ENCODE measurements at places on chromosomes 4 and X.

GRCh38 chr4:74793757-74794381 lies 454 bp downstream of the BTC start:
- peak; percentile 57 for DNase-seq

DNA sequence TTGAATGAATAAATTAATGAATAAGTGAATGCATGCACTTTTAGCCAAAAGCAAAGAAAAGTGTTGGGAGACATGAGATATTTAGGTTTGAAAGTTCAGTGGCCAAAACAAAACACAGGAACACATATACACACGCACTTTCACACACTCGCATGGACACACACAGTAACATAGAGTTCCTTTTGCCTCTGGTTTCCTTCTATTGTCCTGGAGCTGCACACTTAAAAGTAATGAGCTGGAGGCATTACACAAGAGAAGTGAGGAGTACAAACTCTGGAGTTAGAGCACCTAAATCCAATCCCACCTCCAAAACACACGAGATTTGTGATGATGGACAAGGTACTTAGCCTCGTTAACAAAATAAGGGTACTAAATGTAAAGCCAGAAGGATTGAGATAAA lies 18.7 kb downstream of the PPA2 start:
- no peak for DNase-seq

DNA sequence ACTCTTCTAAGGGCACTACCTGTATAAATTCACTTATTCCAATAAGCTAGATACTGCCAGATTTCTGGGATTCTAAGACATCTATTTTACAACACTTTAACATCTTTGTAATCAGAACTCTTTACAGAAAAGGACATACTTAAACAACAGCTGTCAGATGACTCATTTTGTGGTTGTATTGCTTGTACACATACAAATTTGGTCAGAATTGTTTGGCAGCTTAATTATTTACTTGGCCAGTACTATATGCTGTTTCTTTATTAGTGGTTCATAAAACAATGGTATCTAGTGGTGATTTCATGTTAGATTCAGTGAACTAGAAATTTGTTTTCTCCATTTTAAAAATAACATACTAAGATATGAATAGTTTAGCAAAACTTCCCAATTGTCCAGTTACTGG lies 27.2 kb downstream of the PALLD start:
- DNase-seq = no peak

DNA sequence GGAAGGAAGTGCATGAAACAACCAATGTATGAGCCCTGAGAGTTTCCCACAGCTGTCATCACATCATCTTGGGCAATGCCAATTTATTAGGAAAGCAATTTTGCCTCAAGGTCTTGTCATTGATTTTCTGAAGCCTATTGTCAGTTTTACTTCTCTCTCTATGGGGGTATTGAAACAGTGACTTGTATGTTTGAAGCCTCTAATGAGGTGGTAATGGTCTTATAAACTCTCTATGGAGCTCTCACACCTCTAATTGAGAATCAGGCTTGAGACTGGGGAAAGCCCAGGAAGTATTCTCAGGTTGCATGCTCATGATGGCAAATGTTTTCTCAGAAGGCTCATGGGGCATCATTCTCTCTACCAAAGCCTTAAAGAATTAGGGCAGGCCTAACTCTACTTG lies 308.2 kb upstream of the EMCN start:
- no peak for DNase-seq

DNA sequence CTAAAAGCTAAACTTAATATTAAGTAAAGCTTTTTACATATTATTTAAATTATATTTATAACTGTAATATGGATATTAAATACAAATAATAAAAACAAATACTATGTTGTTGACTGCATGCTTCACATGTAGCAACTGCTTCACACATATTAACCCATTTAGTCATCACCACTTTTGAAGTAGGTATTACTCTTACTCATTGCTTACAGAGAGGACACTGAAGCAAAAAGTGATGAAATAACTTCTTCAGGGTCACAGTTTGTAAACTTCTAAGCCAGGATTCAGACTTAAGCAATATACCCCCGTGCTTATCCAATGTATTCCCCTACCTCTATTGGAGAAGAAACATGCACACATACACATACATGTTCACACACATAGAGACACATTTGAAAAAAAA lies 166.6 kb downstream of the DKK2 start:
- DNase-seq = no peak

DNA sequence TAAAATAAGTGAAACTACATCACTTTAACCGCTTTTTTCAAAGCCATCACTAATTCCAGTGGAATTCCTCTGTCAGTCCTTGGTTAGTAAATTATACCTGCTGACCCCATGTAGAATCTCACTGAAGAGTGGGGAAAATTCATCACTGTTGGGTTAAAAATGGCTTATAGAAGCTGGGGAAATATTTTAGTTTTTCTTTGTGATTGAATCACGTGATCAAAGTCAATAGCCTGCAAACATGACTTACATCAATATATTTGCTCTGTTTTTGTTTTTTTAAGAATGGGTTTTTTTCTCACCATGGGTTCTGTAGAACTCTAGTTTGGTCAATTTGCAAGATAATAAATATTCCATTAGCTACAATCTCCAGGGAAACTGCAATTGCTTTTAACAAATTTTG lies 445.2 kb upstream of the FAM47C start:
- no peak for DNase-seq

DNA sequence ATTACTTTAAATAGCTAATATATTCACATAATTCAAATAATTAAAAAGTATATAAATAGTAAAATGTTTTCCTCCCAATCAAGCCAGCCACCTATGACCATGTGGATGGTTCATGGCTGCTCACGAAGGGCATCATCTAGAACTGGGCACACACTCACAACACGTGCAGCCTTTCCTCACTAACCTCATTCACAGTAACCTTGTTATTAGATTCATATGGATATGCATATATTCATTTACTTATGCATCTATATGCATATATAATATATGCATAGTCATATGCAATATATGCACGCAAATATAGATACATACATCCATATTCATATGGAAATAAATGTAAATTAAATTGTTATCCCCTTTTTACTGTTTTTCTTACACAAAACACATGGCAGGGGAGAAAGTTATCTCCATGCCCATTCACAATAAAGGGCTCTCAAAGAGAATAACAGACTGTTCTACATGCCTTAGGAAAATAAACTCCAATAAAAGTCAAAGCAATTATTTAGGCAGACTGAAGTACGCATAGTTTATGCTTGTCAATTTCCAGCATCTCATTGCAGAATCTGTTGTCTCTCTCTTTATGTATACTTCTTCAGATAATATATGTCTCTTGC lies 163.9 kb upstream of the ADGRL3 start:
- no peak for DNase-seq

- DNase-seq = no peak
Observed at GRCh38 chrX:130861462-130861861, 41.5 kb downstream of the ENOX2 start.

- DNase-seq = no peak
Observed at GRCh38 chr4:77777135-77777807, 41.9 kb downstream of the CNOT6L start.

GRCh38 chr4:103364083-103364482 lies 165.9 kb upstream of the CENPE start:
- no peak for DNase-seq

- DNase-seq = no peak
Observed at GRCh38 chr4:20126906-20127305, 124.8 kb upstream of the SLIT2 start.

GRCh38 chr4:180106997-180107396 lies 2136.2 kb upstream of the TENM3 start:
- no peak for DNase-seq

DNA sequence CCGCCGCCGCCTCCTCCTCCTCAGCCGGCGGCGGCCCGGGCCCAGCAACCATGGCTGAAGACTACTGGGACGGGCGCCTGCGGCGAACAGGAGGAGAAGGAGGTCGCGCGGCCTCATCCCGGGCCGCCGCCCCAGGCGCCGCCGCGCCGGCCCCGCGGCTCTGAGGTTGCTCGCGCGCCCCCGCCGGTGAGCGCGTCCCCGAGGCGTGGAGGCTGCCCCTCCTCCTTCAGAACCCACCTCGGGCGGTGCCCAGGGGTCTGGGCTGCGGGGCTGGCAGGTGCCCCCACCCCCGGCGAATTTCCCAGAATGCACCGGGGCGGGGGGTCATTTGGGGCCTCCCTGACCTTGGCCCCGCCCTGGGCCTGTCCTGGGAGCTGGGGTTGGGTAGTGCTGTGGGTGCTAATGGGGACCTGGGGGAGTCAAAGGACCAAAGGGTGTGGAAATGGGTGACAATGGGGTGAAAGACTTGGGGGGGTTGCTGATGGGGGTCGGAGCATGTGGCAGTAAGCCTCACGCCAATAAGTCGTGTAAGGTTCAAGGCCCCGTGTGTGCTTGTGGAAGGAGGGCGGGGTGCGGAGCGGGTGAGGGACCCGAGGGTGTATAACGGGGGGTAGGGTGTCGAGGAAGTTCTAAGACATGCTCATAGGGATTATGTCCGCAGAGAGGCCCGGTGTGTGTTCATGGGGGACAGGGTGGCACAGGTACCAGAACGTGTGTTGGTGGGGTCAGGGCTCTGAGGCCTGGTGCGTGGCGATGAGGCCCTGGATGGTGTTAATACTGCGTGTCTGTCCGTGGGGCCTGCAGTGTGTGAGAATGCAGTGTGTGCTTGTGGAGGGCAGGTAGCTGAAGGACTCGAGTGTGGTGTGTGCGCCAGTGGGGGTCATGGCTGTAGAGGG lies 687 bp downstream of the CDK16 start:
- peak; percentile 69 for DNase-seq

GRCh38 chrX:154064637-154065435 lies 32.7 kb downstream of the MECP2 start:
- DNase-seq = no peak

All from femur (tissue), 1 donor.